Fibroblast of lung (primary cell): ENCODE measurements at places on chromosomes 7 and 10. TPM values are rescaled to one million over a fixed set of nuclear protein-coding genes. Genes with fewer than 3 reads are reported as not detected.

- peak; percentile 93 for DNase-seq
- peaks cover 14% of the 10 kb centered on the region for H3K4me1 ChIP-seq
- H3K27me3 ChIP-seq: no peaks in the 10 kb centered on the region
- H3K4me3 ChIP-seq: peak overlapping the region; percentile 23
- peak overlapping the region; percentile 84 for H3K27ac ChIP-seq
- no peaks in the 10 kb centered on the region for H3K36me3 ChIP-seq
These were observed 23.1 kb downstream of the MDFIC start for GRCh38 chr7:114944745-114945625.

GRCh38 chr7:77326131-77326530 lies 90.0 kb downstream of the GSAP start:
- no peak overlapping the region for H3K4me3 ChIP-seq
- DNase-seq: no peak
- H3K27ac ChIP-seq: no peak overlapping the region
- H3K4me1 ChIP-seq: peaks cover 16% of the 10 kb centered on the region
- H3K27me3 ChIP-seq: no peaks in the 10 kb centered on the region

DNA sequence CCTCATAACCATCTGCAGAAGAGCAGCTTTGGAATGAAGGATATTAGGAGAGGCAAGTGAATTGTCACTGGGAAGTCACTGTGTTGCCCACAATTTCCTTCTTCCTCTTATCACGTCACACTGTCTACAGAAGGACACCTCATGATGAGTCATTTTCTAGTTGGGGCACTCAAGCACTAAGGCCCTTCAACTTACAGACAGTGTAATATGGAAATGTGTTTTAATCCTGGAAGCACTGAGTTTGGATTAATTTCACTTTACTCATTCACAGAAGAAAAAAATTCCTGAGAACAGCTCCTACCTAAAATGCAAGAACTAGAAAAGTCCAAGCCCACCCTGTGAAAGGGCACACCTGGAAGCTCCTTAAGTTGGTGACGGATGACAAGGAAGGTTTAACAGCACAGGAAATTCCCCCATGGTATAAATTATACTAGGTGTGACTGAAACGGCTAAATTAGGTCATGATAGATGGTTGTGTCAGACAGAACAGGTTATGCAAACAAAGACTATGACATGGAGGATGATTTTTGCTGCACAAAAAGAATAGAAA lies 56.6 kb downstream of the PARD3 start:
- H3K4me3 ChIP-seq: no peak overlapping the region
- H3K27ac ChIP-seq: peak overlapping the region; percentile 6
- peaks cover 3% of the 10 kb centered on the region for H3K4me1 ChIP-seq
- no peaks in the 10 kb centered on the region for H3K36me3 ChIP-seq
- peak; percentile 96 for DNase-seq
- H3K27me3 ChIP-seq: no peaks in the 10 kb centered on the region

DNA sequence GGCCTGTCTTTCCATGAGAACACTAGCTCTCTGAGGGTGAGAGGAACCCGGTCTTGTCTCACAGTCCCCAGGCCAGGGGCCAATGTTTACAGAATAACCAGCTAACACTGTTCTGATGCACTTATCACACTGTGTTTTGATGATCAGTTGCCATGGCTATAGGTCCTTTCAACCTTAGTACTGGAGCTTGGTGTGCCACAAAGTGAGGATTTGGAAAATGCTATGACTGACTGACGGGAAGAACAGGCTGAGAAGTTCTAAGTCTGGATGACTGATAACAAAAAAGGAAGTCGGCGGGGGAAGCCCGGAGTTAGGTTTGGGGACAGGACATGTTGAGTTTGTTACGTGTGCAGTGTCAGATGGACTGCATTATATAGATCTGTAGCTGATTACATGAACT lies 141.8 kb downstream of the CTTNBP2 start:
- peak; percentile 41 for DNase-seq
- no peak overlapping the region for H3K4me3 ChIP-seq
- peaks cover 6% of the 10 kb centered on the region for H3K36me3 ChIP-seq
- H3K27me3 ChIP-seq: no peaks in the 10 kb centered on the region
- no peaks in the 10 kb centered on the region for H3K4me1 ChIP-seq

DNA sequence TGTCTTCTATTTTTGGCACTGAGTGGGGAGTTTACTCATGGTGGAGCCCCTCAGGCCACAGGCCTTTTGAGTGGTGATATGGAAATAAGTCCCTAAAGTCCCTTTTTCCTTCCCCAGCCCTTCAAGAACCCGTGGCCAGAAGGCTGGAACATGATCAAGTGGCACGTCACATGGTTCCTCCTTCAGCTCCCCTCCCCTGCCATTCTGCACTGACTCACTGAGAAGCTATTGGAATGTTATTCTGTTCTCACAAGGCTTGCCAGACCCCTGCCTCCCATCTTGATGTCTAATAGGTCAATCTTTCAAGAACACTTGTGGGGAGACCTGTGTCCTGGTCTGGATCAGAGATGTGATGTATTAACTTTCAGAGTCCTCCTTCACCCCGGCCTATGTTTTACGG lies 279.8 kb downstream of the SEC23IP start:
- no peak overlapping the region for H3K4me3 ChIP-seq
- H3K4me1 ChIP-seq: no peaks in the 10 kb centered on the region
- no peak overlapping the region for H3K27ac ChIP-seq
- H3K27me3 ChIP-seq: no peaks in the 10 kb centered on the region
- peak; percentile 72 for DNase-seq

GRCh38 chr7:120412139-120413050 lies 139.4 kb downstream of the KCND2 start:
- no peak overlapping the region for H3K4me3 ChIP-seq
- no peak overlapping the region for H3K27ac ChIP-seq

DNA sequence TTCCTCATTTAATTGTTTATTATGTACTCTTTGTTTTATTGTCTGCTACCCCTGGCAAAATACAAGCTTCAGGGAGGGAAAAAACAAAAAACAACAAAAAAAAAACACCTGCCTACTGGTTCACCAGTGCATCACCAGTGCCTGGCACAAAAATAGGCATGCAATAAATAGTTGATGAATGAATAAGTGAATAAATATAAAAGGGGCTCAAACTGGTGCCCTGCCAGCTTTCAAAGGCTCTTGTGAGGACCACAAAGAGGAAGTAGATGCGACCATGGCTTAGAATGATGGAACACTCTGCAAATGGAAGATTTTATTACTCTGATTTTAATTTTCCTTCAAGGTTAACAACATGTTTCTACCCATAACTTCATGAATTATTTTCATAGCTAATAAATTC lies 213.0 kb upstream of the INHBA start:
- no peak overlapping the region for H3K4me3 ChIP-seq
- no peaks in the 10 kb centered on the region for H3K36me3 ChIP-seq
- H3K27ac ChIP-seq: peak overlapping the region; percentile 80
- H3K27me3 ChIP-seq: no peaks in the 10 kb centered on the region

GRCh38 chr10:48271047-48271730 lies 3.3 kb downstream of the FRMPD2 start:
- H3K27ac ChIP-seq: no peak overlapping the region
- DNase-seq: no peak
- peaks cover 8% of the 10 kb centered on the region for H3K27me3 ChIP-seq
- H3K4me3 ChIP-seq: no peak overlapping the region
- no peaks in the 10 kb centered on the region for H3K4me1 ChIP-seq

GRCh38 chr7:107180378-107180777 lies 11.6 kb downstream of the HBP1 start:
- H3K4me3 ChIP-seq: no peak overlapping the region
- peaks cover 3% of the 10 kb centered on the region for H3K4me1 ChIP-seq

DNA sequence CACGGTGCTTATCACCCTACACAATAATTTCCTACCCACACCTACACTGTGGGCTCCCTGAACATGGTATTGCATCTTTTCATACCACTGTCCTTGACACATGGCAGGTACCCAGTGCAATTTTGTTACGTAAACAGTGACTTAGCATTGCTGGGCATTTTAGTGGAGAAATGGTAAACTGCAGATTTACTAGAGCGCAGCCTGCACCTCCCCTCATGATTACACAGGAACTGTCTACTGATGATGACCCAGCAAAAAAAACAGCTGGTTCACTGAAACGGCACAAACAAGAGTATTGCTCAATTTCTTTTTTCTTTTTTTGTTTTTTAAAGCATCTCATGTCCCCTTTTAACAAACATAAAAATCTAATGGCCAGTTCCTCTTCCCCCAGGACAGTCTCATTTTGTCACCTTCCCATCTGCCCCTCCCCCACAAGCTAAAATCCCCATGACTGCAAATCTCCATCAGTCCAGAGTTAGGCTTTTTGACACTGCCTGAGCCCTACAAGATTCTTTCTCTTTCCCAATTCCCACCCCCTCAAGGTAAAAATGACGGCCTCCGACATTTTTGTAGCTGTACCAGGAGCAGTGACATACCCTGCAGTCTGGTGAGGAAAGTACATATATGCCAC lies 2.8 kb downstream of the ZNF746 start:
- H3K27ac ChIP-seq: peak overlapping the region; percentile 7
- H3K36me3 ChIP-seq: peaks cover 28% of the 10 kb centered on the region
- H3K27me3 ChIP-seq: peaks cover 2% of the 10 kb centered on the region
- H3K4me3 ChIP-seq: no peak overlapping the region
- H3K4me1 ChIP-seq: peaks cover 7% of the 10 kb centered on the region
- peak; percentile 75 for DNase-seq

DNA sequence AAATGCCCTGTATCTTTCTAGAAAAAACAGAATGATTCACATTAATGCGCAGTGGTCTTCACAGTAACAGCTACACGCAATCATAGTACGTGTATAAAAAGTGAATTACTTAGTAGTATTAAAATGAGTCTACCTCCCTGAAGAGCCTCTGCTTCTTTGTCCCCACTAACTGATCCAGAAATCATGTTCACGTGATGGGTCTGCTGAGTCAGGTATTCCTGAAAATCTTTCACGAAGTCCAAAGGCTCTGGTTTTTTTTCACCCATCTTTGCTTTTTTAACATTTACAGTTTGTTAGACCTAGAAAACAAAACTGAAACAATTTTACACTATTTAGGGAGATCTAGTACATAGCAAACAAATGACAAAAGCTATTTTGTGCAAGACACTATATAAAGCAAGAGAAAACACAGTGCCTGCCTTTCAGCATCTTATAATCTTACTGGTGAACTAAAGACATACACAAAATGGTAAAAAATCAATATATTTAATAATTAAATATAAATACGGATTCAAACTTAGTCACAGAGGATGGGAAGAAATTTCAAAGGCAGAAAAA lies 10.2 kb downstream of the IKZF5 start:
- no peaks in the 10 kb centered on the region for H3K4me1 ChIP-seq
- DNase-seq: no peak
- H3K36me3 ChIP-seq: peaks cover 6% of the 10 kb centered on the region
- no peak overlapping the region for H3K27ac ChIP-seq
- no peaks in the 10 kb centered on the region for H3K27me3 ChIP-seq

DNA sequence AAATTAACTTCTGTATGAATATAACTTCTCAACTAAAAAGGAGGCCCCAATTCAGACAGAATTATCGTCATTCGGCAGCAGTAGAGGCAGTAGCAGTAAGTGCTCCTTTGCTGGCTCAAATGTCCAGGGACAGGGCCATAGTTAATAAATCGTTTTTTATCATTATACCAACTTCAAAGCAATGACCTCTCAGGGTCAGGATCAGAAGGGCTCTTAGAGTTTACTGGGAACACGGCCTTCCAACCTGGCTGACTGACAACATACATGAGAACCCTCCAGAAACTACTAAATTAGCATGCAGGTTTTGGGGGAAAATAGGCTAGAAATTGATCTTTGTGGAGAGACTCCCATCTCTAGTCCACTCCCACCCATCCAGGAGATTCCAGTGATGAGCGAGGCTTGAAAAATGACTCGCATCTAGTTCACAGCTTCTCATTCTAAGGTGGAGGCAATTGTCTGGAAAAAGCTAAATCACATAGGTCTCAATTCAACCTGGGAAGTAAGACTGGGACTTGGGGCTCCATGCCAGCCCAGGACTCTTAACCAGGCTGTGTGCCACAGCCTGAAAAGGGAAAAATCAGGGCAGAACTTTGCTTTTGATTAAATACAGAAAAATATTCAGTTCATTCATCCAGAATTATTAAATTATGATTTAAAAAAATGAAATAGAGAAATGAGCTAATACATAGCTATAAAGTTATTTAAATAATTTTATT lies 84.6 kb downstream of the ABLIM1 start:
- H3K27ac ChIP-seq: no peak overlapping the region
- H3K4me1 ChIP-seq: peaks cover 2% of the 10 kb centered on the region
- no peak overlapping the region for H3K4me3 ChIP-seq
- H3K27me3 ChIP-seq: no peaks in the 10 kb centered on the region
- no peaks in the 10 kb centered on the region for H3K36me3 ChIP-seq
- DNase-seq: no peak

DNA sequence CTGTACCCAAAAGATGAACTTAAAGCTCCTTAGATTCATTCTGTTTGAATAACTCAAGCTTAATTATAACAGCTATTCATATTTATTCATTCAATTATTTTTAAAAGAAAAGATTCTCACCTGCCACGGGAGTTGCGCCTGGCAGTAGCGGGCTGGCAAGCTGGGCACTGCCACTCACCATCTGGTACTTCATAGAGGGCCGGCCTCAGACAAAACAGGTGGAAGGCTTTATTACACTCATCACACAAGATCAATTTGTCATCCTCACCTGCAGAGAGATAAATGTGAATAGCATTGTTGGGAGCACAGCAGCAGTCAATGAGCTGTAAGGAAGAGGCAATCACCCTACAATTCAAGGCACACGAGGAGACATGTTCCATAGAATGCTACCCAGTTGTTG lies 15.8 kb downstream of the FZD9 start:
- H3K27ac ChIP-seq: no peak overlapping the region
- peaks cover 18% of the 10 kb centered on the region for H3K36me3 ChIP-seq
- DNase-seq: no peak

DNA sequence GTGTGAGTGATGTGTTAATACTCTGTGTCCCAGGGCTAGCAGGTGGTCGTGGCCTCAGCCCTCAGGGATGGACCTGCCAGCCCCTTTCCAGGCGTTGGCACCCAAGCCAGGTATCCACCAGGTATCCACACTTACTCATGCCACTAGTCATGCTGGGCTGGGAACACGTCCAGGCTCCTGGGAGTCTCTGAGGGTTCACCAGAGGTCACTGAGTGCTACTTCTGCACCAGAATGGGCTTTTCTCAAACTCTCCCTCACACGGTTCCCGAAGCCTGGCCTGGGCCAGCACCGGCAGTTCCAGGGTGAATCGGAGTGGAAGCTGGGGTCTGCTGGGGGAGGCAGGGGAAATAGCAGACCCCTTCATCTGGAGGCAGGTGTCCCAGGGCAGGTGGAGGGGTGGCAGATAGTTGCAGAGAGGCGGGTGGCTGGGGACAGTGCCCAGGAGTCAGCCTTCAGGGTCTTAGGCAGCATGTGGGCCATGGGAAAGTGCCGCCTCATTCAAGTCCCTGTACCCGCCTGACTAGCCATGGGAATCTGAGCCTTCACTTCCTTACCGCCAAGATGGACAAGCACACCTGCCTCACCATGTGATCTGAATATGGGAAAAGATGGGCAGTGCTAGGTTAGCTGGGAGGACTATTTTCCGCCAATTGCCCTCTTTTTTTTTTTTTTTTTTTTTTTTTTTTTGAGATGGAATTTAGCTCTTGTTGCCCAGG lies 95.5 kb upstream of the GTF2I start:
- DNase-seq: no peak
- no peaks in the 10 kb centered on the region for H3K27me3 ChIP-seq
- no peaks in the 10 kb centered on the region for H3K4me1 ChIP-seq
- H3K4me3 ChIP-seq: no peak overlapping the region
- no peak overlapping the region for H3K27ac ChIP-seq
- H3K36me3 ChIP-seq: peaks cover 1% of the 10 kb centered on the region

The C10orf71 gene
- not detected in 2 replicates for total RNA-seq

The RASSF4 gene
- 5.4 and 11.4 TPM in 2 replicates for total RNA-seq

The PRSS37 gene
- total RNA-seq: not detected in 2 replicates

The SP8 gene
- total RNA-seq: not detected in 2 replicates

The NEURL1 gene
- total RNA-seq: under 0.01 TPM in 1 of 2 replicates, not detected in the other

The SEMA4G gene
- 0.51 and 1.8 TPM in 2 replicates for total RNA-seq

The ENO4 gene
- total RNA-seq: under 0.01 and 0.66 TPM in 2 replicates

The COL28A1 gene
- under 0.01 and 0.17 TPM in 2 replicates for total RNA-seq

The FGL2 gene
- total RNA-seq: 6.2 and 97.6 TPM in 2 replicates

The WDR86 gene
- 0.33 and 1.0 TPM in 2 replicates for total RNA-seq
